ENCODE measurements at places on chromosomes 12 and 14.

DNA sequence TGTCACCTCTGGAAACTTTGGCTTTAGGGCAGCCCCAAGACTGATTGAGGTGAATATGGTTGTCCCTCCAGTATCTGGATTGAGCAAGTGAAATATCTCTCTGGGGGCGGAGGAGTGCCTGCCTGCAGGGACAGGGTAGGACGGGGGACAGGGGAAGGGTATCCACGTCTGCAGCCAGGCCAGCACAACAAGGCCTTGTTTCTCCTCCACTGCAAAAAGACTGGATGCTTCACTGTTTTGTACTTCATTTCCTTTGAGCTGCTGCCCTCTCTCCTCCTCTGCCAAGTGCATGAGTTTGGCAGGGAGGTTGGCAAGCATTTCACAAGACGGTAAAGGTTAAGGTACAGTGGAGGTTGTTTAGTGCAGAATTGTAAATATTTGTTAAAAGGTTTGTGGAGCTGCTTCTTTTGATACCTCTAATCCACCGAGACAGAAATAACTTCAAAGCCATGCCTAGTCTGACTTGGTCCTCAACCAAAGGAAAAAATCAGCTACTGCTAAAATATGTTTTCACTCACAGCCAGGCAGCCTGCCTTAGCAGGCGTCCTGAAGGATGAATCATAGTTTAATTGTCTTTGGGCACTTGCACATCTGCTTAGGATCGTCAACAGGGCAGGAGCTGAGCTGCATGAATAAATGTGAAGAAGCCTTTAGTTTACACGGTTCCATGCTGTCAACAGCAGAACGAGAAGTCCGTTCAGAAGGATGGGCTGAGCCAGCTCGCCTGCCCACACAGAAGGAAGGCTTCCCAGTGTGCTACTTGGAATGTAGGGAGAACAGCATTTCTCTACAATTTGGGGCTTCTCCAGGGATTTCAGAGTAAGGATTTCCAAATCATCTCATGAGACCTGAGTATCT lies 269.7 kb downstream of the TTC6 start:
- DNase-seq: no peak

DNA sequence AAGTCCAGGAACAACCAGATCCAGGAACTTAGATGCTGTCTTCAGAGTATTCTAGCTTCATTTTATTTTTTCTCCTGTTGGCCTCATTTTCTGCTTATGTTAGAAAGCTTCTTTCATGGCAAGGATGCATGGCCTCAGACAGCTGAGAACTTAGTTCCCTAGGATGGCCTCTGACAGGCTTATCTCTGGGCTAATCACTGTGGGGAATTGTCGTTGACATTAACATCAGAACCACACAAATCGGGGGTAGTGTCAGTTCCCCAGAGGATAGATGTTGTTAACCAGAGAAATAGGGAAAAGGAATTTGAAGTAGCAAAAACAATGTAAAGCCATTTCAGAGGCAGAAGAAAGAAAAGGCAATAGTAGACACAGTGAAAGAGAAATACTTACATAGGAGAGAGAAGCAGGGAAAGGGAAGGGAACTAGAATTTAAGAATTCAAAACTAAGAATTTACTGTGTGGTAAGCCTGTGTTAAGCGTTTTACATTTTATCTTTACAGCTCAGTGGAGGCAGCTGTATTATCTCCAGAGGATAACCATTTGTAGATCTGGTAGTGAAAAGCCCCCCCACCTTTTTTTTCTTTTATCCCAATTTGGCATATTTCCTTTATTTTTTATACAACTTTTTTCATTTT lies 21.8 kb downstream of the FUT8 start:
- DNase-seq: no peak

DNA sequence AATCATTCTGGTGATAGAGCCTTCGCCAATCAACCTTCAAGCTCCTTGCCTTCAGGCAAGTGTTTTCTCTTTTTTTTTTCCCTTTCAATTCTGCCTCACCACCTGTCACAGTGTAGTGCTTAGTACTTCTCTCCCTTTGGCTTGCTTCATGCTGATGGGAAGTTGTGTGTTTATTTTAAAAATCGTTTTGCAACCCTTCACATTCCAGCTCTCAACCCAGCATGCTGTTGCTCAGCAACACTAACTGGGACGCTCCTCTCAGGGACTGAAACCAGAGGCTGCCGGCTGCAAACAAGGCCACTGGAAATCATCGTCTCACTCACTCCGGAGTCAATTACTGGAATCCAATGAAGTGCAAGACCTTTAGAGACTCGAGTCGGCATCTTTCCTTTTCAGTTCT lies 342.7 kb downstream of the PRKD1 start:
- DNase-seq: no peak

- DNase-seq: no peak
These were observed 310.3 kb downstream of the TMEM121 start for GRCh38 chr14:105836730-105837129.

DNA sequence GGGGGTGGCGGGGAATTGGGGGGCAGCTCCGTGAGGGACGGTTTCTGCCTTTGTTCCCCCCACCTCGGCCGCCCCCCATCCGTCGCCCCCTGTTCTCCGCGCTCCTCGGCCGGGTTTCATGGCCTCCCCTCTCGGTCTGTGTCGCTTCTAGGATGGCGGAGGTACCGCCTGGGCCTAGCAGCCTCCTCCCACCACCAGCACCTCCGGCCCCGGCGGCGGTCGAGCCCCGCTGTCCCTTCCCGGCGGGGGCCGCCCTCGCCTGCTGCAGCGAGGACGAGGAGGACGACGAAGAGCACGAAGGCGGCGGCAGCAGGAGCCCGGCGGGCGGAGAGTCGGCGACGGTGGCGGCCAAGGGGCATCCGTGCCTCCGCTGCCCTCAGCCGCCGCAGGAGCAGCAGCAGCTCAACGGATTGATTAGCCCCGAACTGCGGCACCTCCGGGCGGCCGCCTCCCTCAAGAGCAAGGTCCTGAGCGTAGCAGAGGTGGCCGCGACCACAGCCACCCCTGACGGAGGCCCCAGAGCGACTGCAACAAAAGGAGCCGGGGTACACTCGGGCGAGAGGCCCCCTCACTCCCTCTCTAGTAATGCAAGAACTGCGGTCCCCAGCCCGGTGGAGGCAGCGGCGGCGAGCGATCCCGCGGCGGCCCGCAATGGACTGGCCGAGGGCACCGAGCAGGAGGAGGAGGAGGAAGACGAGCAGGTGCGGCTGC lies 575 bp downstream of the NAA30 start:
- DNase-seq: peak; percentile 52

- no peak for DNase-seq
These were observed 56.0 kb downstream of the PTPRB start for GRCh38 chr12:70581208-70581607.

- DNase-seq: no peak
These were observed 15.3 kb downstream of the UBE2N start for GRCh38 chr12:93426412-93426805.

GRCh38 chr12:52427083-52427482 lies 7.1 kb downstream of the KRT75 start:
- DNase-seq: no peak

DNA sequence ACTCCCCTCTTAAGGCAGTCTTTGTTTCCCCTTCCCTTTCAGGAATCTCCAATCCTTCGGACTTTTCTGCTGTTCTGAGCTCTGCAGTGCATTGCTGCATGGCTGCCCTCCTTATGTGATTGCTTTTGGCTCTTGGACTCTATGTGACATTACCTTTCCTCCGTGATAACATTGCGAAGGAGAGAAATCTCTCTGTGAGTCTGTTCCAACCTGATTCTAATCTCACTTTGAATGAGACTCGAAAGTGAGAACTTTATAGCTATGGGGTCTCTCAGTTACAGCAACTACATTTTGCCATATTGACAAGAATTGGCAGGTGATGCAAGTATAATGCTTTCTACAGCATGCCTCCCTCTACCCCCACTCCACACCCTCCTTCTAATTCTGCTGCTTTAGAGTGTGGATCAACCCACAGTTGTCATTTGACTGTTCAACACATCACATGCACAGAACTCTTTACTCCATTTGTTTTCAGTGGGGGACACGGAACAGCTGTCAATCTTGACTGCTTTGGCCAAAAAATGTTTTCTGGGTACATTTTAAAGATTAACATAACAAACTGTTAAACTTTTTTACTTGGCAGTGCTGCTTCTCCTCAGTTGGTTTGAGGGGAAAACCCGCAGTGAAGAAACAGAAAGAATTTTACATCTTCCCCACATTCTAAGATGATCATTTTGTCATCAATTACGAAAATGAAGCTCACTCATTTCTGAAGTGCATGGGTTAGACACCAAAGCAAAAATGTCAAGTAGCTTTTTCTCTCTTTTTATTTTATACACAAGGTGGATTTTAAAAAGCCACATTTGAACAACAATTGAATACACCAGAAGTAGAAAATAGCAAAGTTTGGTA lies 125.5 kb upstream of the RMST start:
- DNase-seq: no peak

DNA sequence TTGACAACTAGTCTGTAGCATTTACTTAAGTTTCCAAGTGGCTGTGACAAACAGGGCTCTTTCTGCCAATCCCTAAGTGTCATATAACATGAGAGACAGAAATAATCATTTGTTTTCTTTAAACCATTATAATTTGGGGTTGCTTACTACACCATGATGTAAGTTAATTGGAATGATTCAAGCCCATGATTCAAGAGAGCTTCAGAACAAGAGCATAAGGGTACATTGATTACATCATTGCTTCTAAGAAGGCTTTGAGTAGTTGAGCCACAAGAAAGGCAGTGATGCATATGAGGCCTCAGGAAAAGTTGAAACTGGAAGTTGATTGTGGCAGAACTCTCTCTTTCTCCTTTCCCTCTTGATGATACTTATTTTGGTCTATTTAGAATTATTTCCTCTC lies 444.0 kb downstream of the CCER1 start:
- no peak for DNase-seq

DNA sequence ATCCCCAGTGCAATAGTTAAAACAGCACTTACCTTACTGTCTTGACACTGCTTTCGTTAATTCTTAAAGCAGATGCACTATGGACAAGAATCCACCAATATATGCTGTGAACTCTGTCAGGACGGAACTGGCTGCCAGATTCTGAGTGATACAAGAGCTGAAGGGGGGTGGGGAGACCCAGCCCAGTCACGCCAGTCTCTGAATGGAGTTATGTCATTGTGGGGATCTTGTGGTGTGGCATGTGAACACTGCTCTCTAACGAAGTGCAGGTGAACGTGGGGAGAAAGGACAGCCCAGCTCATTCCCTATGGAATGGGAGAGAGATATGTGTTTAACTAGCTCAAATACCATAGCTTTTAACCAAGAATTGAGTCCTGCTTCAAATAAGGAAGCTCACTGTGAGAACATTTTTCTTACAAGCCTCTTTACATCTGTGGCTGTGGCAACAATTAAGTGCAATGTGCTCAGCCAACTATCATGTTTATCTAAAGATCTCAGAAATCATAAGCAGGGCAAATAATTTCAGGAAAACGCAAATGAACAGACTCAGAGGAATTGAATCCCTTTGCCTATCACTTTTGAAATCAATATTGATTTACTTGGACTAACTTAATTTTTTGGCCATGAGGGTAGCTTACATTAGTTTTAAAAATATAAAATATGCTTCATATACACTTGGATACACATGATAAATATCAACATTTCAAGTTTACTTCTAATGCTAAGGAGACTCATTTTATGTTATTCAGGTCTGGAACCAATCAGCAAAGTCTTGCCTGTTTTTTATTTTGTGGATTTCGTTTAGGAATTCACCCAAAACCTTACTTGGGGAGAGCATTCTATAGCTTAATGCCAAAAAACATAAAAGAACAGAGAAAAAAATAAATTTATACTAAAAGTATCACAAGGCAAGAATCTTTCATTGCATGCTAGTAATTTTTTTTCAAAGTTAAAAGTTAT lies at the start of gene LUM:
Gene LUM, minus strand, starts transcription at position 129 of the 960 bp plus-strand sequence. CDS start 2,515 bp downstream, outside the sequence.
- no peak for DNase-seq

- DNase-seq: no peak
These were observed 181.9 kb downstream of the C12orf42 start for GRCh38 chr12:103313894-103314293.

GRCh38 chr12:1790444-1790843 lies 29.9 kb upstream of the LRTM2 start:
- no peak for DNase-seq

DNA sequence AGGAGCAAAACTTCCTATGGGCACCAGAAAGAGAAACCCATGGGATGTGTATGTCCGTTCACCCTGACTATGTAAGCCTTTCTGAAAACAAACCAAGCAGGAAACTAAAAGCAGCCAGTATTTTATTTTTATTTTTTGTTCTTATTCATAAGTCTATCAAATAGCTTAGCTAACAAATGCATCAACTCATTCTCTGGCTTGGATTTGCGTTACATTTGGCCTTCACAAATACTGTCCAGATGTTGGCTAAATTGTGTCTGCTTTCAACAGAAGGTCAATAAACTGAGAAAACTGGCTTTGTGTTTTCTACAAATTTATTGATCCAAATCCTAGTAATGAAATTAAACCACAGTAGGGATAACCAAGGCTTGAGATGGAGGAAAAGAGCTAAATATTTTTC lies 379.0 kb downstream of the NOVA1 start:
- no peak for DNase-seq

GRCh38 chr14:93772263-93772662 lies 16.0 kb downstream of the PRIMA1 start:
- DNase-seq: no peak

GRCh38 chr12:19428246-19428645 lies 11.0 kb upstream of the AEBP2 start:
- no peak for DNase-seq

DNA sequence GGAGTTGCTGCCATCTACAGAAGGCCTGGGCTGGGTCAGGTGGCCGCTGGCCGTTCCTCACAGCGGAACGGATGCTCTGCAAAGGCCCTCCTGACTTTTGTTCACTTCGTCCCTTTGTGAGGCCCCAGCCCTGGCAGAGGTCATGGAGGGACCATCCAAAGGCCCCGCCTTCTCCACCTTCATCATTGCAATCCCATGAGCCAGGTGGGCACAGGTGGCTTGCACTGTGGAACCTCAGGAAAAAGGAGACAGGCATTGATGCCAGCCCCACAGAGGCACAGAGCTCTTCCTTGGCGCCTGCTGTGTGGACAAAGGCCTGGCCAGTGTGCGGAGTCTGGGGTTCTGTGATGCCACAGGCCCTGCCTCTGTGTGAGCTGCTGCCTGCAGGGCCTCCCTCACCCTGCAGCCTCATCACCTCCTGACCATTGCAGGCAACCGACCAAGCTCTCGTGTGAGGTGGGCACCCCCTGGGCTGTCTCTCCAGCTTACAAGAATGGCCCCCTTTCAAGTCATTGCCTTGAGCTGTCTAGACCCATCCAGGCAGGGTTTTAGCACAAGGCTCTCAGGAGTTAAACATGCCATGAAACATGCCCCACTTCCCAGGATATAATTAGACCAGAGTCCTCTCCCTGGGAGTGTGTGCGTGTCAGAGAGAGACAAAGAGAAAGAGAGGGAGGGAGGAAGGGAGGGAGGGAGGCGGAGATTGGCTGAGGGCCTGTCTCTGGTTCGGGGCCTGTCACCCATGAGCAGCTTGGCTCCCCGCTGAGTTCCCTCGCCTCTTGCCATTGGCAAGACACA lies 19.3 kb downstream of the NFKBIA start:
- DNase-seq: no peak
